ELF-1 (cell line): ENCODE measurements at places on chromosomes 1 and 21.
A peak's percentile ranks its signal among the peaks of the same experiment; 100 is the strongest.

DNA sequence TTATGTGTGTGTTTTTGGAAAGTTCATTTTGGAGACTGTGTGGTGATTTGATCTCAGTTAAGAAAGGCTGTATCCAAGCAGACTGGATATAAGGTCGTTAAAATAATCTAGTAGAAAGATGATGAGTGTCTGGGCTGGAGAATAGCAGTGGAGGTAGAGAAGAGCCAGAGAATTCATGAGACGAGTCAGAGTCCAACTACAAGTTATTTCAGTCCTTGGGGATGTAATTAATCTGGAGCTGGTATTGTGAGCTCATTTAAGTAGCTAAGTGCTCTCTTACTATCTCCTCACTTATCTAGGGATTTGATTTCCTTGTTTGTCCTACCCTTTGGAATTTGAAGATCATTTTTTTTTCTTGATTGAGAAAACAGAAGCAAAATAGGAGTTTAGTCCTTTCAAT is 1219.0 kb upstream of the ADGRL4 start:
- no peak for DNase-seq

- no peak for DNase-seq
These were observed 4.9 kb upstream of the EPS15 start for GRCh38 chr1:51523931-51524330.

GRCh38 chr21:20511216-20511880 is 486.9 kb upstream of the NCAM2 start:
- no peak for DNase-seq

DNA sequence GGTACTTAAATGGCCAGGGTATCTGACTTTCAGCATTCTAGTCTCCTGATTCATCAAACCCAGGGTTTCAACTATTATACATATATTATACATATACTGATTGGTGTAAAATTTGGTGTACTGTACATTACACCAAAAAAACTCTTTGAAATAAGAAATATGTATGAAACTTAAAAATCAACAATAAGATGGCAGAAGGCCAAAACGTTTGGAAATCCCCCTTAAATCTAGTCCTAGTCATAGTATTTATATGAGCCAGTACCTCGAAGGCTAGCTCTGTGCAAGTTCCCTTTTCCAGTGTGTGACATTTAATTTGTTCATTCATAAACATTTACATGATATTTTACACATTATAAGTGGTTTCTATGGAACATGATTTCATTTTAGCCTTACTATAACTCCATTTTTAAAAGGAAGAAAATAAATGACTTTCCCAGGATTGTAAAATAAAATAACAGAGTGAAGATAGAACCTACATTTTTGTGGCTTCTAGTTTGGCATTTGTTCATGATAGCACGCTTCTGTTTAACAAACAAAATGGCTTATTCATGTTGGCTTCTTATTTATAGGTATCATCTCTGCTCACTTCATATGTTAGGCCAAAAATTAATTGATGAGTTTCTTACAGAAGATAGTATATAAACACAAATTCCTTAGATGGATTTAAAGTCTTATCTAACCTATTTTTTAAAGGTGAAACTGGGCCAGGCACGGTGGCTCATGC is 18.8 kb upstream of the ZNF281 start:
- no peak for DNase-seq

DNA sequence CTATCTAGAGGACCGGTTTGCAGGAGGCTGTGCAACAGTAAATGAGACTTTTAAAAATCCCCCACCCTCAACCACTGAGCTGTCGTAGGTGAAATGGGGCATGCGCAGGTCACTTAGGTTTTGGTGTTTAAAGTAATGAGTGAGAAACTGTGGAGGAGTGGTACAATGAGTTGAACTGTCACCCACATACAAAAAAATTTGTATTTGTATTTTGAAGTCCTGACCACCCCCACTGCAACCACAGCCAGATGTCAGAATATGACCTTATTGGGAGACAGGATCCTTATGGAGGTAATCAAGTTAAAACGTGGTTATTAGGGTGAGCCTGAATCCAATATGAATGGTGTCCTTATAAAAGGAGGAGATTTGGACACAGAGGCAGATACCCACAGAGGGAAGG is 1.6 kb upstream of the IRF6 start:
- no peak for DNase-seq

DNA sequence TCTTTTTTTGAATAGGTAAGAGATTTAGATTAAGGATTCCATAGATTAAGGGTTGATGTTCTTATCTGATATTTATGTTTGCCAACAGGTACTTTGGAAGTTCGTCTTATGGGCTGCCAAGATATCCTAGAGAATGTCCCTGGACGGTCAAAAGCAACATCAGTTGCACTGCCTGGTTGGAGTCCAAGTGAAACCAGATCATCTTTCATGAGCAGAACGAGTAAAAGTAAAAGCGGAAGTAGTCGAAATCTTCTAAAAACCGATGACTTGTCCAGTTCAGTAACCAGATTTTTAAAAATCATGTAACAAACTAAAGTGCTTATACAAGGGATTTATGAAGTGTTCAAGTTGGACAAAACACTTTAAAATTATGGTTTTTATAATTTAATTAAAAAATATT is 100.5 kb downstream of the PKN2 start:
- DNase-seq: no peak

DNA sequence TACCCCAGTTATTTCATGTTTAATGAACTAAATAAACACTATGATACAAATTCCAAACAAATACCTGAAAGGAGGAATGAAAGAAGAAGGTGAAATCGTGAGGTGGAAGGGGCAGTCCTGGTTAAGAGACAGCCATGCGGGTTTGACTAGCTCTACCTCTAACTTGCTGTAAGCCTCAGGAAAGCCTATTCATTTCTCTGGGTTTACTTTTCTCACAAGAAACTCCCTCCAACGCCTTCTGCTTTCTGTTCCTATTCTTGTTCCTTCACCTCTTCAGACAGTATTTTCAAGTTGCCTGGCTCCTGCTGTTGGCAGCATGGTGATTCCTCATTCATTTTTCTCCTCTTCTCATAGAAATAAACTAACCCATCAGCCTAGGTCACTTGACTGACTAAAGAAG is 92.4 kb downstream of the NTPCR start:
- no peak for DNase-seq

DNA sequence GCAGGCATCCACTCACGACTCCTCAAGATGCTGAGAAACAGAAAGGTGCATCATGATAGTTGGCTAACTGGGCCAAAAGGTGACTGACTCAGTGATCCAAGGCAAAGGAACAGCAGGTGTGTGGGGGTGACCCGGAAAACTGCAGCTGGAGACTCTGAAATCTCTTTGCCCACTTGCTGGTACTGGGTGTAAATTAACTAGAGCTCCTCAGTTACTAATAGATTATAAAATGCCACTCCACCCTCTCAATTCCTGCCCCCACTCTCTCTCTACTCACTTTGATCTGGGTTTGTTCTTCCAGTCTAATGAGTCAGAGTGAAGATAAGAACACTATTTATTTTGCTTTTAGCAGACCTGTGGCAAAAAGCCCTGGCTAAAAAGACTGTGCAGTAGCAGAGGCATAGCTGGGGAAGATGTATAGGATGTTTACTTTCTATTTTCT is 7.2 kb upstream of the PIGC start:
- DNase-seq: no peak

- DNase-seq: peak; percentile 89
These were observed 1532.7 kb upstream of the TPTE start for GRCh38 chr21:8988696-8989095.

GRCh38 chr1:44652445-44653106 is 21.7 kb downstream of the TMEM53 start:
- DNase-seq: peak; percentile 85

GRCh38 chr1:47821760-47822159 is 175.4 kb downstream of the TRABD2B start:
- no peak for DNase-seq

- DNase-seq: no peak
These were observed 192.4 kb downstream of the TGFBR3 start for GRCh38 chr1:91693557-91693956.

DNA sequence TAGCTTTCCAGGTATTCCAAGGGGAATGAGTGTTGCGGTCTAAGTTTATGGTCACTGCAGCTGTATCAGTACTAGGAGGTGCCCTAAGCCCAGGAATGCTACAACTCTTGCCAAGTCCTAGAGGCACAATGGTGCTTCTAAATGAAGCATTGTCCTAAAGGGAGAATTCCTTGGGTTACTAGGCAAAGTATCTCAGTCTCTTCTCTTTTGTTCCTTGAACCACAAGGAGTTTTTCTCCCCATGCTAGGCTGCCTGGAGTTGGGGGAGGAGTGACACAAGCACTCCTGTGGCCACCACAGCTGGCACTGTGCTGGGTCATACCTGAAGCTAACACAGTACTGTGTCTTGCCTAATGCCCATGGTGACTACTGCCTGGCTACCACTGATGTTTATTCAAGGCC is 50.7 kb downstream of the KMO start:
- no peak for DNase-seq

DNA sequence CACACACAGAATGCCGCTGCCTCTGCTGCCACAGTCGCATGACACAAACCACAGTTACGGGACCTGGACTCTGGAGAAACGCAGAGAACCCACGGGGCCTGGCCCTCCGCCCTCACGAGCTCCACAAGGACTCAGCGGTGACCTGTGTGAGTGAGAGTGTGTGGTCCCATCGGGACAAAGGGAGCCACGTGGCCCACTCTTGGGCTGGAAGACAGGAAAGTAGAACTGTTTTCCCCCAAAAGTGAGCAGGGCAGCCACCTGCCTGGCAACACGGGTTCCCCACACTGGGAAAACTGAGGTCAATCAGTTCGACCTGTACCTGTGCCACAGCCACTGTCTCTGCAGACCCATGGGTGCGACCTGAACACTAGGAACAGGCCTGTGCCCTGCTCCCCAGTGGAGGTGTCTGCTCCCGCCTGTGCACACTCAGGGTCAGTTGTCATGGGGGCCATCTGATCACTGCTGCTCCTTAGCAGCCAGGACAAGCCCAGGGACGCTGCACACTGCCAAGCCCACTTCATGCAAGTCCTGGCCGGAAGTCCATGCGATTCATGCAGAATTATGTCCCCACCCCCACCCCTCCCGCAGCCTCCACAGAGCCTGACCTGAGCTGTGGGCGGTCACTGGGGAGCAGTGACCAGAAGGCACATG is 54.4 kb upstream of the ADARB1 start:
- no peak for DNase-seq

- no peak for DNase-seq
These were observed 97.5 kb upstream of the KIAA1614 start for GRCh38 chr1:180815188-180815587.

DNA sequence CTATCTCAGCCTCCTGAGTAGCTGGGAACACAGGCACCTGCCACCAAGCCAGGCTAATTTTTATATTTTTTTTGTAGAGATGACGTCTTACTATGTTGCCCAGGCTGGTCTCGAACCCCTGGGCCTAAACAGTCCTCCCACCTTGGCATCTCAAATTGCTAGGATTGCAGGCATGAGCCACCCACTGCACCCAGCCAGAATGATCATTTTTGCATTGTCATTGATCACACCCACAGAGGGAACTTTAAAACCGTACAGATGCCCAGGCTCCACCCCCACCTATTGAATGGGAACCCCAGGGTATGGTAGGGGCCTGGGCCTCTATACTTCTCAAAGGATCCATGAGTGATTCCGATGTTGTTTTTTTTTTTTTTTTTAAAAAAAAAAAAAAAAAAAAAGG is 36.7 kb downstream of the ETNK2 start:
- DNase-seq: no peak

DNA sequence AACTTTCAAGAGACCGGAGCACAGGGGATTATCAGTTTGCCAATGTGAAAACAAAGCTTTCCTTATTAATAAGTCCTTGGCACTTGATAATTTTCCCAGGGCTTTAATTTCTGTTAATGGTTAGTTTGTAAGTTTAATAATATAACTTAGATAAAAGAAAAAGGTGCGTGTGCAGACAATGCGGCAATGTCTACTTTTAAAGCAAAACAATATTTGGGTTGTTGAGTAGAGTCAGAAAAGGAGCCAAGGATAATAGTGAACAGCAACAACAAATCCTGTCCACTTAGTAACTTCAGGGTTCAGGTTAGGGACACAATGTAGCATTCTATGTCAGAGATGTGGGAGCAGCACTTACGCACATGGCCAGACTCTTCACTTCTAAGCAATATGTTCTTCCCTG is 469.6 kb upstream of the NFIA start:
- no peak for DNase-seq

GRCh38 chr1:37705399-37705798 is 13.1 kb downstream of the CDCA8 start:
- DNase-seq: no peak

DNA sequence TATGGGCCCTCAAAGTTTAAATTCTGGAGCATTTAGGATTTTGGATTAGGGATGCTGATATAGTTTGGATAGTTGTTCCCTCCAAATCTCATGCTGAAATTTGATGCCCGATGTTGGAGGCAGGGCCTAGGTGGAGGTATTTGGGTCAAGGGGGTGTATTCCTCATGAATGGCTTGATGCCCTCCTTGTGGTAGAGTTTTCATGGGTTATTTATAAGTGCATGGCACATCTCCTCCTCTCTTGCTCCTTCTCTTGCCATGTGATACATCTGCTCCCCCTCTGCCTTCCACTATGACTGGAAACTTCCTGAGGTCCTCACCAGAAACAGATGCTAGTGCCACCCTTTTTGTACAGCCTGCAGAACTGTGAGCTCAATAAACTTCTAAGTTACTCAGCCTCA is 17.5 kb upstream of the NKAIN1 start:
- no peak for DNase-seq

DNA sequence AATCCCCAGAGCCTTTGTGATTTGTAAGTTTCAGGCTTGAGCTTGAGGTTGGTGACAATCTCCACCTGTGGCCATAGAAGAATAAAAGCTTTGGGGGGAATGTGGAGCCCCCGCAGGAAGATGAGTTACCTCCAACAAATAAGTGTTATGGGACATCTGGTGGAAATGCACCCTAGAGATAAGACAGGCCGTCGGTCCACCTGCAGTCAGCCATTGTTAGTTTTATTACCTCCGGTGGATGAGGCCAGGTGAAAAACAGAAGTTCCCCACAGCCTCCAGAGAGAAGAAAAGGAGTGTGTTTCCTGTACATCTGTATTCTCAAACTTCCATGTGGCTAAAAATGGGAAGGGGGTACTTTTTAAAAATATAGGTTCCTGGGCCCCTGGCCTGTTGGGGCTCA is 137.4 kb downstream of the KAZN start:
- no peak for DNase-seq

GRCh38 chr1:31891280-31891679 is 46.9 kb downstream of the PTP4A2 start:
- no peak for DNase-seq

DNA sequence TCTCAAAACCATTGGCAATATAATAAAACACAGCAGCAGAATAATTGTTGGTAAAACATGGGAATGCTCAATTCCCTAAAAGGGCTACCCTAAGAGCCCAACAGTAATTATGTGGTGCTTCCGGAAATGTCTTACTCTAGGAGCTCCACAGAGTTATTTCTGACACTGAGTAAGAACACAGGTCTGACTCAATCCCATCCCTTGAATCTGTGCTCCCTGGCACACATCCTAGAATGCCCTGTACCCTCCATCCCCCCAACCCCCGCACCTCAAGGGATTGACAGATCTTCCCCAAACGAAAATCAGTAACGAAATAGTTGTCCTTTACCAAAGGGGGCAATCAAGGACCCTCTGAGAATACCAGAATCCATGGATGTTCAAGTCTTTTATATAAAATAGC is 71.9 kb downstream of the SMYD2 start:
- no peak for DNase-seq
